GM18507 (cell line): ENCODE measurements at places on chromosomes 11 and 22.
A peak's percentile ranks its signal among the peaks of the same experiment; 100 is the strongest.

DNA sequence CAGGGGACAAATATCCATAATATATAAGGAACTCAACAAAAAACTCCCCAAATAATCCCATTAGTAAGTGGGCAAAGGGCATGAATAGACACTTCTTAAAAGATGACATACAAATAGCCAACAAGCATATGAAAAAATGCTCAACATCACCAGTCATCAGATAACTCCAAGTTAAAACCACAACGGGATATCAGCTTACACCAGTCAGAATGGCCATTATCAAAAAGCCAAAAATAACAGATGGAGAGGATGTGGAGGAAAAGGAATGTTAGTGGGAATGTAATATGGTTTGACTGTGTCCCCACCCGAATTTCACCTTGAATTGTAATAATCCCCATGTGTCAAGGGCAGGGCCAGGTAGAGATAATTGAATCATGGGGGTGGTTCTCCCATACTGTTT lies 350.1 kb downstream of the GUCY1A2 start:
- DNase-seq = no peak

GRCh38 chr11:80515097-80515496 lies 1074.3 kb upstream of the TENM4 start:
- no peak for DNase-seq

- no peak for DNase-seq
These were observed at the start of gene CD44 for GRCh38 chr11:35138943-35139721. CD44 (plus strand) TSS chr11:35139171; CDS start chr11:35139304, 133 bp downstream.

GRCh38 chr11:44065841-44066731 lies at the start of gene ACCS:
ACCS (plus strand) TSS chr11:44066270; CDS start chr11:44067628, 1,358 bp downstream.
- peak; percentile 82 for DNase-seq

GRCh38 chr22:21457023-21457787 lies 10.0 kb upstream of the TMEM191C start:
- DNase-seq = no peak

DNA sequence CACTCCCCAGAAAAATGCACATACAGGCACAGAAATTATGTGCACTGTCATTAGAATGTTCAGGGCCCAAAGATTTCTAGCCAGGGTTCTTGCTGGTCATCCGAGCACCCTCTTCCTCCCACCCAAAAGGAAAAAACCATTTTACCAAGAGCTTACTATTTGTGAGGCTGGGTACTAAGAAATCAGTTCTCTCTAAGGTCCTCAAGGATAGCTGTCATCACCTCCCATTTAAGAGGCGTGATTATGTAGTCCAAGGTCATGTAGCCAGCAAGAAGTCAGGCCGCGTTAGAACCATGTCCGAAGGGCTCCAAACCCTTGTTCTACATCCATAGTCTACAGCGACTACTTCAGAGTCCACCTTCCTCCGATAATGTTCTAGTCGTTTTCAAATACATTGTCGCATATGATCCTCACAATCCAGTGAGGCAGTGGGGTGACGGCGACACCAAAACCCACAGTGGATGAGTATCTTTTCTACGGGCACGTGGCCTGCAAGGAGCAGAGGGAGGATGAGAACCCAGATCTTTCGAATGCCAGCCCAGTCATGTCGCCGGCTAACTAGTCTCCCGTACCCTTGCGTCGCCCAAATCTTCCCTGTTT lies 634 bp downstream of the TIMM8B start:
- DNase-seq = no peak

GRCh38 chr11:75055511-75055910 lies 41.2 kb downstream of the OR2AT4 start:
- DNase-seq = no peak

- DNase-seq = no peak
These were observed 450.0 kb upstream of the CCDC179 start for GRCh38 chr11:23310276-23310675.
